ENCODE measurements at places on chromosomes 7 and 10.

GRCh38 chr10:99630433-99630832 is 10.2 kb upstream of the SLC25A28 start:
- DNase-seq, result peak; percentile 18

GRCh38 chr10:19178675-19179074 is 130.1 kb downstream of the MALRD1 start:
- no peak for DNase-seq

DNA sequence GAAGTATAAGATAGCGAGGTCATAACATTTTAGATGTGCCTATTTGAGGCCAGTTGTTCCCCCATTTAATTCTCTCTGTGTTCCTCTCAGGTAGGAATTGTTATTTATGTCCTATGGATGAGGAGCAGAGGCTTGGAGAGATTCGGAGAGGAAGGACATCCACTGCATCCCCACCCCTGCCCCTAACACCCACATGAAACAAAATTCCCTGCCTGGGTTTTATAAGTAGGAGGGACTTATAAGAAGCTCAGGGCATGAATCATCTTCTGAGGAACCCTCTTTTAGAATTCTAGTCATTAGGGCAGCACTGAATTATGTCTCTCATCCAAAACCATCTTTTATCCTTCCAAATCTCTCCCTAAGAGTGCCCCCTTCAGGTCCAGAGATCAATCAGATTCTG is 5.0 kb downstream of the CHAT start:
- no peak for DNase-seq

DNA sequence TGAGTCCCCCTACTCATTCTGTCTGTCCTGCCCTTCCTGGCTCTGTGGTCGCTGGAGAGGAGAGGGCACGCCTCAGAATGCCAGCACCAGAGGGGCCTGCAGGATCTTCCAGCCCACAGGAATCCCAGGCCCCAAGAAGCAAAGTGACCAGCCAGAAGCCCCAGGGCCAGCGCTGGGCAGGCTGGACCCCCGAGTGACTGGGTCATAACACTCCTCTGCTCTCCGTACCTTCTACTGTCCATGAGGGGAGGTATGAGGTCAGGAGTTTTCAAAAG is 102.6 kb upstream of the GPR26 start:
- no peak for DNase-seq

DNA sequence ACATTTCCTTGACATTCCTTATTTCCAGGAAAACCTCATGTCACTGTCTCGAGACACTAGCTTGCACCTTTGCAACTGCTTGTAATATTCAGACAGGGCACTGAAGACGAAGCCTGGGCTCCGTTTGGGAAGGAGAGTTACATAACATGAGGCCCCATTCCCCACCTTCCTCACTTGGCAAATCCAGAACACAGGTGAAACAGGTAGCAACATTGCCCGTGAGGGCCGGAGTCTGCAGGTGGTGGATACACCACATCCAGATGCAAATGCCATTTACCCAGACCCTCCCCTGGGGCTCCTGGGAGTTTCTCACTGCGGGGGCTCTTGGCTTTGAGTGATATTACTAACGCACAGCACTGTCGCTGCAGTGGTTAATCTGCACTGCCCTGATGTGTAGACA is 491.0 kb downstream of the PTPRN2 start:
- DNase-seq, result no peak

DNA sequence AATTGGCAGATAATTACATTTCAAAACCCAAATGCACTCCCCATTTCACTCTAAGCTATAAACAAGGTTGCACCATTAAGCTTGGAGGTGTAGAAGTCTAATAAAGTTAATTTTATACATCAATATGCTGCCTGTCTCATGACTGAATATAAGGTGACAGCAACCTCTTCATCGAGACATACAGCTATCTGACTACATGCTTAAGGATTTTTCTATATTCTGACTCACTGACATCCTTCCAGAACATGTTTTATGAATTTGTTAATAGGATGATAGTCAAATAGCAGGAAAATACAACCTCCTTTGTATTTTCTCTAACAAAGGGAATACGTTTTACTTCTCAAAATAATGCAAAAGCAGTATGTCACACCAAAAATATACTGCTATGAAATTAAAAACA is 76.6 kb downstream of the NRBF2 start:
- DNase-seq, result no peak

- no peak for DNase-seq
These were observed 180.8 kb downstream of the CCDC71L start for GRCh38 chr7:106480161-106480579.

DNA sequence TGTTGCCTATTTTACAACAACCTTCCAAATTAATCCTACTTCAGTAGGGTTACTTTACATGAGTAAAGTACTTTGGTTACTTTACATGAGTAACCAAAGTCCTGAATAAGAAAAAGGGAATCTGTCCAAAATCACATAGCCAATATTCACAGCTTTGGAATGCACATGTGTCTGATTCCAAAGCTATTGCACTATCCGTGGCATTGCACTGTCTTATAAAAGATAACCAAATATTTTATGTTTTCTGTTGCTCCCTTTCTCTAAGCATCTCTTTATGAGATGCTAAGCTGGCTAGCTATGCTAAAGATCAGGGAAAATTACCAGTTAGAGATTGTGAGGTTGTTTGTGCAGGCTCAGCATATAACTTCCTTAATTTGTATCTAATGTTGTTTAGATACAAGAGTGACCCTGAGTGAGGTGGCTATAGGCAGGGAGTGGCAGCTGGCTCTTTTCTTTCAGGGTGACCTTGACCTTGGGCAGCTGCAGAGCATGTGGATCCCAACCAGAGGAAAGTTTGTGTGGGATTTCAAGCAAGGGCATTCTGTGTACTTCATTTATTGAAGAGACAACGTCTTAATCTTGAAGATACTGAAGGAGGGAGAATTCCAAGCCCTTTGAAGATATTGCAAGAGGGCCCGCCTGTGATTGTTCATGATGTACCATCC is 366.1 kb upstream of the ANKRD30A start:
- no peak for DNase-seq

- peak; percentile 88 for DNase-seq
These were observed 15.6 kb upstream of the PPIF start for GRCh38 chr10:79331709-79332108.

GRCh38 chr10:60615541-60615940 is 162.7 kb upstream of the CDK1 start:
- no peak for DNase-seq

GRCh38 chr7:117401293-117402002 is 25.8 kb downstream of the ASZ1 start:
- DNase-seq, result no peak

- no peak for DNase-seq
These were observed 216.8 kb downstream of the PTEN start for GRCh38 chr10:88080213-88080612.

DNA sequence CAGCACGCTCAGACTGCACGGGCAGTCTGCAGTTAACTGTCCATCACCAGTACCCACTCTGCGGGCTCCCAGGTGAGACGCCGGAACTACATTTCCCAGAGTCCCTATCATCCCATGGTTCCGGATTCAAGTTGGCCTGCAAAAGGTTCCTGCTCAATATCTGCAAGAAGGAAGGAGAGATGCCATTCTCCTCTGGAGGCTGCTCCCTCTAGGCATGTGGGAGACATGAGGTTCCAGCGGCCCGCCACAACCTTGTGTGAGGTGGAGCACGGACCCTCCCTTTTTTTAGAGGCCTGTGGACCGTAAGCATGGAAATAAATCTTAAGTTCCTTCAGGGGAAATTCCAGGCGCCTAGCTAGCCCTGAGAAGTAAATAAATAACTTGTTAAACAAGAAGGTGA is 29.7 kb downstream of the NUP42 start:
- no peak for DNase-seq

DNA sequence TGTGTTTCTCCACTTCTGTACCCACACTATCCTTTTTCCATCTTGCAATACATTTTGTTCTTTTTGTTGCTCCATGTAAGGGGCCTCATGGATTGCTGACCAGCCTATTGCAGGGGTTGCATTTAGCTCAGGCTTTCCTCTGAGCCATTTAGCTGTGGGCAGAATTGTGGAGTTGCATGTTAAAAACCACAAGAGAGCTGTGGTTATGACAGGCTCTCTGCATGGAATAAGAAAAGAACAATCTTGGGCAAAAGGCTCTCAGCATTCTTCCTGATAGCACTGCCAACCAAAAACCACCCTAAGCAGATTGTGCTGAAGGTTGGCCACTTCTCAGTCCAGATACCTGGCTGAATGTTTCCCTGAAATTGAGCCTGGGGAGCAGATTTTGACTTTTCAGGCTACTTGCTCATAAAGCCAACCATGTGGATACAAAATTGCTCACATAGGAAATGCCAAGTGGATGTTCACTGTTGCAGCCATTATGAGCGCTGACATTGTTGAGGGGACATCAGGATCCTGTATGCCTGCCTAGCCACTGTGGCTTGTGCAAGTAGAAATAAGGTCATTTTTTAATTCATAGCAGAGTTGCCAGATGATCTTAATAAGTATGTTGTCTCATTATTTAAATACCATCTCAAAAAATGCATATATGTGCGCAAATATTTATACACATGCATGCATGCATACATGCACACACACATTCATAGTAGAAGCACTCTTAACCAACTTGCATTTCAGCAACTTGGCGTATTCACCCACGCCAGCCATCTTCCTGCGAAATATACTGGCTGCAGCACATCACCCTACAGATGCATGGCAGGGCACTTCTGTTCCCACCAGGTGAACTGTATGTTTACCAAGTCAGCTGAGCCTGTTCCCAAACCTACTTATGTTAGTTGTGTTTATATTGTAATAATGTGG is 695.4 kb downstream of the LRMDA start:
- no peak for DNase-seq

GRCh38 chr10:42691361-42692120 is 53.2 kb upstream of the ZNF33B start:
- DNase-seq, result no peak

DNA sequence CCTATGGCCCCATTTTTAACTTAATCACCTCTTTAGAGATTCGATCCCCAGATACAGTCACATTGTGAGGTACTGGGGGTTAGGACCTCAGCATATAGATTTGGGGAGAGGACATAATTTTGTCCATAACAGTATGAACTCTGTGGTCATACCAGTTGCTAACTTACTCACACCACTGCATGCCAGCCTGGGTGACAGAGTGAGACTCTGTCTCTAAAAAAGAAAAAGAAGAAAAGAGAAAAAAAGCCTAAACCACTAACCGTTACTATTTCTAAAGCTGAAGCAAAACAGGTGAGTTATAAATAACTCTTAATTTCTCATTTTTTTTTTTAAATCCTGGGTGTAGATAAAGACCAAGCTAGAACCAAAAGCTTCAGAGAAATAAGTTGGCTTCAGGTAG is 155.1 kb upstream of the AUTS2 start:
- DNase-seq, result no peak

- no peak for DNase-seq
These were observed 476.5 kb downstream of the SUGCT start for GRCh38 chr7:40611095-40611871.

GRCh38 chr7:127417346-127417745 is 24.8 kb upstream of the ZNF800 start:
- DNase-seq, result no peak

DNA sequence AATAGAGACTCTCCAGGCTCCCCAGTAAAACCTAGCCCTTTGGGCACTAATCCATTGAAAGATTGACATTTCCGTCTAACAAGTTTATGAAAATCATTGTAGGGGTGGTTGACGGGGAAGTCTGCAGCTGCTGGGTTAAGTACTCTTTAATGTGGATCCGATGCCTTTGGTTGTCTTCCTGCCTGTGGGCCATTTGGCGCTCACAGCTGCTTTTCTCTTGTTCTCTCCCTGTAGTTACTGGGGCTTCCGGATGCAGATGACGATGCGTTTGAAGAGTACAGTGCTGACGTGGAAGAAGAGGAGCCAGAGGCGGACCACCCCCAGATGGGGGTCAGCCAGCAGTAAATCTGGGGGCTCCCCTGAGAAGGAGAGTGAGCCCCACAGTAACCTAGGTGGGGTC is 22.4 kb downstream of the MTURN start:
- peak; percentile 27 for DNase-seq

DNA sequence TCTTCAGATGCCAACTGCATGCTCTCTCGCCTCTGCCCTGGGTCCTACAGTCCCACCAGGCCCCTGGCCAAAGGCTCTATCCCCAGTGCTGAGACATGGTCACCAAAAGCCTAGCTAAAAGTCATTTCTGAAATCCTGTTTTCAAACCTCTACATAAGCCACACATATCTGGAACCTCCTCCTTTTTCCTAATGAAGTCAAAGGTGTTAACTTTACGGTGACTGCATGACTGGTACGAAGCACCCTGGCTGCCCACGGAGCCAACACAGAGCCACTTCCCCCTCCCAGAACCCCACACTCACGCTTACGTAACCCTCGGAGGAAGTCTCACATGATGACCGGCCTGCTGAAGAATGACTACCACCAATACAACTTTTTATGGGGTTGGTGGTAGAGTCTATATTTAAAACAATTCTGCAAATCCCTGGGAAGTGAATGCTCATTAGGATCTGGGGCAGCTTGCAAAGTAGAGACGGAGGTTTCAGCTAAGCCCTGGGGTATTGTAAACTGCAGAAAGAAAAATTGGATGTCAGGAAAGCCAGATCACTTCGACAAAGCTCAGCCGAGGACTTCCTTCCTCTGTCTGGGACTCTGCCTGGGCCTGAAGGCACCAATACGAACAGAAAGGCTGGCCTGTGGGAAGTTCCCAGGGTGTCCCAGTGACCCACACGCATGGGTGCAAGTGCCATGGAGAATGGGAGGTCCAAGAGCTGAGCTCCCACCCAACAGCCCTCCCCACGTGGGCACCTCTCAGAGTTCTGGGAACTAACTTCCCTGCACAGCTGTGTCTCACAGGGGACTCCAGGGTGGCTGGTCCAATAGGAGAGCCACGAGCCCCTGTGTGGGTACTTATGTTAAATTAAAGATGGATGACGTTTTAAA is 50.7 kb downstream of the PDGFA start:
- peak; percentile 45 for DNase-seq

DNA sequence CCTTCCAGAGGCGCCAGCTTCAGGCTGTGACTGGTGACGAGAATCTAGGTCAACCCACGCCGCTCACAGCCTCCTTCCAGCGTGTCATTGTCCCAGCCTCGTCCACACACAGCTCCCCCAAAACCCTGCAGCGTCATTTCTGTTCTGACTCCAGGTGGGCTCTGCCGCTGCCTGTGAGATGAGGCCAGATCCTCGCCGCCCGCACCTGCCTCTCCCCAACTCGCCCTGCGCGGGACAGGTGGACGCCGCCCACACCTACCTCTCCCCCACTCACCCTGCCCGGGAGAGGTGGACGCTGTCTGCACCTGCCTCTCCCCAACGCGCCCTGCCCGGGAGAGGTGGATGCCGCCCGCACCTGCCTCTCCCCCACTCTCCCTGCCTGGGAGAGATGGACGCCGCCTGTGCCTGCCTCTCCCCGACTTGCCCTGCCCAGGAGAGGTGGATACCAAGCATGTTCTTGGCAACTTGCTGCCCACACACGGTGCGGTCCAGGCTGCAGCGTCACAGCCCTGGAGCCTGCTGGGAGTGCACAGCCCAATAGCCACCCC is 32.0 kb upstream of the CFAP46 start:
- DNase-seq, result no peak

DNA sequence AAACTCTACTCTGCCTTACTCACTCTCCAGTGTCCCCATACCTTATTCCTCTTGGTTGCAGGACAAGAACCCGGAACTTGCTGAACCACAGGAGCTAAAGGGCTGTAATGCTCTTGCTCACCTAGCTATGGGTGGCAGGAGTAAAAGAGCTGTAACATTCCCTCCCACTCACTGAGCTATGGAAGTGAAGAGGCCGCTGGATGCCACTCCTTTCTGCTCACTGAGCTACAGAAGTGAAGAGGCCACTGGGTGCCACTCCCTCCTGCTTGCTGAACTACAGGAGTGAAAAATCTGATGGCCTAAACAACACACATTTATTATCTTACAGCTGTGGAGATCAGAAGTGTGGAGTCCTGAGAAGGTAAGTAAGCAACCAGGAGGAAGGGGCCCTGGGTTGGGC is 17.5 kb downstream of the MRPS24 start:
- DNase-seq, result no peak

Data from CD4-positive, alpha-beta T cell treated with Interleukin-1 beta for 1 hour (primary cell).